ENCODE measurements at places on chromosomes 12 and 14. TPM values are rescaled to one million over a fixed set of nuclear protein-coding genes. Genes with fewer than 3 reads are reported as not detected.

Gene CPSF2
- total RNA-seq: 58.0 TPM

Gene MUCL1
- total RNA-seq: not detected

Gene IL31
- not detected for total RNA-seq

Gene G2E3
- total RNA-seq: 7.2 TPM

Gene PRICKLE1
- 17.0 TPM for total RNA-seq

Gene NGB
- not detected for total RNA-seq

Gene SLC38A1
- total RNA-seq: 32.9 TPM

Gene HELB
- 1.6 TPM for total RNA-seq

Gene NR1H4
- under 0.01 TPM for total RNA-seq

Gene LRRK2
- 2.3 TPM for total RNA-seq

Gene GARIN6
- total RNA-seq: not detected

Gene DIO2
- 70.4 TPM for total RNA-seq

Gene FGF6
- total RNA-seq: not detected

Gene GPR84
- total RNA-seq: not detected

Gene PRB2
- not detected for total RNA-seq

Gene NAV3
- total RNA-seq: 29.4 TPM

Gene TBC1D30
- 0.35 TPM for total RNA-seq

Gene TAS2R42
- not detected for total RNA-seq

Gene CEP83
- 6.3 TPM for total RNA-seq

Gene KRT77
- not detected for total RNA-seq
